ENCODE measurements at places on chromosomes 3 and 15.

GRCh38 chr3:155979746-155980145, 109.3 kb downstream of the GMPS start:
- no peak for DNase-seq

DNA sequence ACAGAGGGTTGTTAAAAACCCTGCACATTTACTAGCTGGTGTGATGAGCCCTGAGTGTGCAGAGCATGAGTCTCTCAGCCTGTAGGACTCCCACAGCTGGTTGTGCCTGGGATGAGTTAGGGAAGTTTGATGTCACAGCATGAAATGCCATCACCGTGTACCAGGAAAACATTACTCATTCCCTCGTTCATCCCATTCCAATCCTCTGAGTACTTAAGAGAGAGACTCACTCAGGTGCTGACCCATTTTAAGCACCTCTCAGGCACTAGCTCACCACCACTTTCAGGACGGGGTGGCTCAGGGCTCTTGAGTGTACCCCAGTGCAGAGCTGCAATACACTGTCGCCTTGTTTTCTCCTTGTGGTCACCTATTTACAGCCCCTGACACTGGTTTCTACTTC, 18.7 kb downstream of the MGLL start:
- no peak for DNase-seq

GRCh38 chr3:111292117-111292516, 220.5 kb downstream of the NECTIN3 start:
- DNase-seq: no peak

GRCh38 chr15:85030301-85030929, 48.8 kb downstream of the PDE8A start:
- DNase-seq: peak; percentile 24

GRCh38 chr3:47152578-47152977, 11.3 kb downstream of the SETD2 start:
- DNase-seq: no peak

DNA sequence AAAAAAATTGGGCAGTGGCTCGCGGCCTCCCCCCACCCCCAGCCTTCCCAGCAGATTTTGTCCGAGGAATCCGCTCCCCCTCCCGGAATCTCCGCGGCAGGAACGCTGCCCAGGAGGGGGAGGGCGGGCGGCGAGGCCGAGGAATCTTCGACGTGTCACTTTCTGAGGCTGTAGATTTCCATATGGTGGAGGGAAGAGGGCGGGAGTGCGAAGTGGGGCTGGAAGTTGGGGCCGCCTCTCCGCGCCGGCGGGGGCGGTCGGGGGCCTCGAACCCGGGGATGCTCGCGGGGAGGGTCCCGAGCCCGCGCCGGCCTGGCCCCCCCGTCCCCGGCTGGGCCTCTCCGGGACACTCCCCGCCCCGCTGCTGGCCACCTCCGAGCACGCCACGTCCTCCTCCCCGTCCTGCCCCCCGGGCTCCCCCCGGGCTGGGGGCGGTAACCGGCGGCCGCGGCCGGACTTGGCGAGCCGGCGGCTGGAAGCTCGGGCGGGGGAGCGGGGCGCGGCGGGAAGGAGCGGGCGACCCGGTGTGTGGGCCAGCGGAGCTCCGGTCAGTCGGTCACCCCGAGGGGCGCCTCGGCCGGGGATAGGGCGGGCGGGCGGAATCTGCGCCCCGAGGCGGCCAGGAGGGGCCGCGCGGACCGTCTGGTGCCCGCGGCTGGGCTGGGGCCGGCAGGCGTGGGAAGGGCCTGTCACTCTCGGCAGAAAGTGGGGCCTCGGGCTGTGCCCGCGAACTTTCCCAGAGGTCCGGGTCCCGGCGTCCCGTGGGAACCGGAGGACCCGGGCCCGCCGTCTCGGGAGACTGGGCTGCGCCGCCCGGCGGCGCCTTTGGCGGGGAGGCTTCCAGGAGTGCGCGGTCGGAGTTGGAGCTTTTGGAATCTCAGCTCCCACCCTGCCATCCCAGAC, 951 bp downstream of the FNDC3B start:
- peak; percentile 50 for DNase-seq

DNA sequence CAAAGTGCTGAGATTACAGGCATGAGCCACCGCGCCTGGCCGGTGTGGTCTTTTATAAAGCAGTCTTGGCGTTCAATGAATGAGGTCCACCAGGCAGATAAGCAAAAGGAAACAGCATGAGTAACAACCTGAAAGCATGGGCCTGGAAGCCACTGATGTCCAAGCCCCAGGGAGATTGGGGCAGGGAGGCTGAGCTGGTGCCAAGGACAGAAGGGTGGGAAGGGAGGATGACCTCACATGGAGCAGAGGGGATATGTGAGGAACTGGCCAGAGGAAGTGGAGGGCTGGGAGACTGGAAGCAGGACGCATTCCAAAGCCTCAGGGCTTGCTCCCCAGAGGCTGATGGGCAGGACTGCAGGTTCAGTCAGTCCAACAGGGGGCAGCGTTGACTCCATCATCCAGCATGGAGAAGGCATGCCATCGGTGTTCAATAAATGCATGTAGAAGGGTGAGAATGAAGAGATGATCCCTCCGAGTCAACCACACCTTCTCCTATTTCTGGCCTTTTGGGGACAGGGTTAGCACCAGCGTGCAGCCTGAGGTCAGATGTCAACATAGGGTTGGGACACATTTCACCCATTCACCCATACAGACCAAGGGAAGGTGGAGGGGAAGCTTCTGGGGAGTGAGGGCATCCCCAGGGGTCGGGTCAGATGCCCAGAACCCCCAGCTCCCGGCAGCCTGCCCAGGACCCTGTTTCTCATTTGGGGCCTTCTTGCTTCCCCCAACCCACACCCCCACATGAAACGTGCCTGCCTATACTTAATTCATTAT, 14.8 kb downstream of the MYL3 start:
- DNase-seq: peak; percentile 68

DNA sequence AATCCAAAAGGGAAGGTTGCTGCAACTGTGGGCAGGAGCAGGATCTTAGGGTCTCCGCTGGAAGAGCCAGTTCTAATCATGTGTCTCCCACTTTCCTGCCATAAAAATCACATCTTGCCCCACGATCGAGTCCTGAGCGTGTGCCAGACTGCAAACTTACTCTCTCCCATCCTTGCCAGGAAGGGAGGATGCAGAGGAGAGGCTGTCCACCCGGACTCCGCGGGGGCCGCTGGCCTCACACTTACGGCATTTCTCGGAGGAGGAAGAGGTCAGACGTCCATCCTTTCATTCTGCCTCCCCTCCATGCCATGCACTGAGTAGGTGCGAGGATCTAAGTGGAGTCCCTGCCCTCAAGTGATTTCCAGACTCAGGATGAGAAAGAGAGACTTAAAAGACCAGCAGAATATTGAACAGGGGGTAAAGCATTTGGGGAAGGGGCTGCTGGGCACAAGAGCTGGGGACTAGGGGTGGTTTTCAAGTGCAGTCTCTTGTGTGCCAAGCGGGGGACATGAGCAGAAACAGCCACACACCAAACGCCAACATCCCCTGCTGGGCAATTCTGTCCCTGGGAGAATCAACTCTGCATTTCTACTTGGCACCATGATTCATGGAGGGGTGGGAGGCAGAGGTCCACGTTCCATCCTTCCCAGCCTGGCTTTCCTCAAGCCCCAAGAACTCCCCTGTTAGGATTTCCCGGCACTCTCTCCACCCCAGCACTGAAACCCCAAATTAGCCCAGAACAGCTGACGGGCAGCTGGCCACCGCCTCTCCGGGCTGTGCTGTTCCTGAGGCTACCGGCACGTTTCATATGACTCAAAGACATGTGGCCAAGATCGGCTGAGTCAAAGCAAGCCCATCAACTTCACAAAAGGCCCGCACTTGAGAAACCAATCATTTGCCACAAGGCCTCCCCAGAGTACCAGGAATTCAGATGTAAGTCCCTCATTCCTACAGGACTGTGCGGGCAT, 11.6 kb downstream of the OXTR start:
- DNase-seq: no peak

GRCh38 chr15:38307251-38307650, 54.6 kb downstream of the SPRED1 start:
- DNase-seq: no peak

GRCh38 chr15:48076454-48076853, 44.3 kb upstream of the SLC24A5 start:
- DNase-seq: no peak

- DNase-seq: no peak
Observed at GRCh38 chr3:66475386-66476020, 25.3 kb downstream of the LRIG1 start.

- no peak for DNase-seq
Observed at GRCh38 chr3:7959094-7959493, 542.5 kb upstream of the LMCD1 start.

DNA sequence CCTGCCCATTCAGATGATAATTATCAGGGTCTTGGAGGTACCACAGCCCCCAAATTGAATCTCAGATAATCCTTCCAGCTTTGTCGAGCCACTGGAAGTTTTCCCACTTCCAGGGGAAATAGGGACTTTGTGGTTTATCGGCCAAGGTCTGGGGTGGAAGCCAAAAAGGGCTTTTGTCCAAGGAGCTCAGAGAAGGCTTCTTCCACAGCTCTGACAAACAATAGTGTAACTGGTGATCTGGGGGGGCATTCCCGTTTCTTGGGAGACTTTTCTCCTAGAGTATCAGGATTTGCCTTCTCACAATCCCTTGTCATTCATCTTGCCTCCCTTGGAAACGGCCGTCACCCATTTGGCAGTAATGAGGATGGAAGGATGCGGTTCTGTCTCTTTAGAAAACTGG, 18.4 kb downstream of the SRGAP3 start:
- DNase-seq: no peak

- no peak for DNase-seq
Observed at GRCh38 chr15:36867436-36867835, 232.9 kb downstream of the MEIS2 start.

DNA sequence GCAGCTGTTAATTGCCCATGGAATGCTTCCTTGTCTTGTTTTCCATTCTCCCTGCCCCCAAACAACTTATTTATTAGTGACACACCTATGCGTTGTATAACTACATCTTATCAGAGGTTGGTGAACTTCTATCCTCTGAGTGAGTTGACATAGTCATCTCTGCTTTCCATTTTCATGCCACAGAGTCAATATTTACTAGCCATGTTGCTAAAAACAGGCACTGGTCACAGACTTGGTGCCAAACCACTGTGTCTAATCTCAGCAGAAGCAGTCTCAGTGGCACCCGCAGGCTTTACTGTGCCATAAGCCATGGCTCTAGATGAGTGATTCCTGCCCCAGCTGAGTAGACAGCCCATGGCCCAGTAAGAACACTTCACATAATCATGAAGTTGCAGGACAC, 26.5 kb downstream of the DAPK2 start:
- no peak for DNase-seq

DNA sequence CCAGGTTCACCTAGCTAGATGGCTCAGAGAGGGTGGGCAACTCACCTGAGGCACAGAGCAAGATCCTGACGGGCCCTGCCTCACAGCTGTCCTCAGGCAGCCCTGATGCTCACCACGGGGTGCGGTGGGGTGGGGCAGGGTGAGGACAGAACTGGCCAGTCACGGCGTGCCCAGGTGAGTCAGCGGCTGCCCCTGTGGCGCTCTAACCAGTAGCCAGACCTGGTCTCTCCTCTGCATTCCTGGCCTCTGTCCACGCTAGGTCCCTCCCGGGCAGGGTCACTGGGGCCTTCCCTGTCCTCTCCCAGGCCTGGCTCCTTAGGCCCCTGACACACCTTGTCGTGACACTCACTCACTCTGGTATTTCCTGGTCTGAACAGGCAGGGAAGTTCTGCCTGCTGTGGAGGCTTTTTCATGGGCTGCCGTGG, 901 bp downstream of the ALS2CL start:
- no peak for DNase-seq

DNA sequence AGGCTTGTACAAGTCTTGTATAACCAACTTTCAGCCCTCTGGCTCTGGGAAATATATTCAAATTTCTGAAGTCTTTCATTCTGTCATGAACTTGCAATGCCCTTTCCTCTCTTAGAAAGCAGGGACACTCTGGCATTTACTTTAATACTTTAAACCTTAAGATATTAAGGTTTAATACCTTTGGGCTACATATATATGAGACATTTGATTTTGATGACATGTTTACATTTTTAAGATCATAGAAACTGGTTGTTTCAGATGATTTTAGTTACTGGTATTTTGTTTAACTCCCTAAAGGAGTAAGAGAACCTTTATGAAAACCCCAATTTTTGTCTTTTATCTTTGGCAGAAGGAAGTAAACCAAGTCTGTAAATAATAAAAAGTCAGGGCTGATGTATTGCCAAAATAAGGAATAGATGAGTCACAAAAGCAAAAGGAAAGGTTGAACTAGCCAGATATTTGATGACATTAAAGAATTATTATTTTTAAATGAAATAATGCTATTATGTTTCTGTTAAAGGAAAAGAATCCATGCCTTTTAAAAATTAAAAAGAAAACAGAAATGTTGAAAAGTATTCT, 579.0 kb upstream of the CBLB start:
- no peak for DNase-seq

- no peak for DNase-seq
Observed at GRCh38 chr3:73848173-73848906, 223.6 kb upstream of the PDZRN3 start.

- no peak for DNase-seq
Observed at GRCh38 chr15:68552773-68553172, 26.0 kb upstream of the CORO2B start.

- DNase-seq: no peak
Observed at GRCh38 chr3:39443530-39443929, 23.9 kb upstream of the MOBP start.

DNA sequence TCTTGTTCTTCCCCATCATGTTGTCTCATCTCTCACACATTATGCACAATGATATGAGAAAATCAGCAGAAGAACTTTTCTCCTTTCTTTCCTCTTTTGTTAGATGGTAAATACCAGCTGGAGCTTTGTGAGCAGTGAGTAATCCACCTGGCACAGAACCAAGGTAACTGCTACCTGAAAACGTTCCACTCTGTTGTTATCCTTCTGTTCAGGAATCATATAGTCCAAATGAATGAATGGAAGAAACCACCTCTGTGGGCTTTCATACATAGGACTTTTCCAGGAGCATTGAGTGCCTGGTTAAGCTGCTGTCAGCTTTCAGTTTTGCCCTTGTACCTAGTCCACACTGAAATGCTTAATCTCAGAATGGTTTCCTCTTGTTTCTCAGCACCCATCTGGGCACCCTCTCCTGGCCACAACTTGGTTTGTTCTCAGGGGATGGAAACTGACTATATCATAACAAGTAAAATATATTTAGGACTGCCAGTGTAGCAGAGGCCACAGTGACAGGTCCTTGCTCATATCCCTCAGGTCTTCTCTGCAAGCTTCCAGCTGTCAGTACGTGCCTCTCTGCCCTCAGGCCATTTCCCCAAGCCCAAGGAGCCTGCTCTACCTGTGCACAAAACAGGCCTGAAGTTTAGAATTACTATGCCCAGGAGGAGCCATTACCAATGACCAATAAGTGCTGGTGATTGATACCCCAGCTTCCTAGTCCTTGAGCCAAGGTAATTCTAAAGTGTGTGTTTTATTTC, 23.5 kb upstream of the SLC4A7 start:
- DNase-seq: no peak

All from stimulated activated CD4-positive, alpha-beta T cell treated with anti-CD3 and anti-CD28 coated beads, Interleukin-15, amount 100 ng/mL, for 24 hours (primary cell).